ENCODE measurements at places on chromosomes 11 and 22.

DNA sequence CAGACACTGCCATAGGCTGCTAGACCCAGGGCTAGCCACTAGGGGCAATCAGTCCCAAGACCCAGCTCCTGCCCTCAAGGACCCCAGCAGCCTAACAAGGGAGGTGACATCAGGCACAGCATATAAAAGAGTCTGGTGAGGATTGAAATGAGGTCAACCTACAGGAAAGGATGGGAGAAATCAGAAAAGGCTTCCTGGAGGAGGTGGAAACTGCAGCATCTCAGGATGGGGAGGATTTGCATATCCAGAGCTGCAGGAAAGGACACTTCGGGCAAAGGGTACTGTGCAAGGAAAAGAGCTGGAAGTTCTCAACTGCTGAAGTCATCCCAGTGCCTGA is 2.9 kb upstream of the ARFGAP2 start:
- DNase-seq, result no peak

GRCh38 chr11:134223121-134223520 is 646 bp downstream of the NCAPD3 start:
- no peak for DNase-seq

GRCh38 chr11:6402061-6402470 is 11.8 kb downstream of the SMPD1 start:
- no peak for DNase-seq

- DNase-seq, result no peak
These were observed 17.1 kb upstream of the CSRP3 start for GRCh38 chr11:19218786-19219460.

GRCh38 chr11:69647390-69647748 is 6.4 kb downstream of the CCND1 start:
- no peak for DNase-seq

DNA sequence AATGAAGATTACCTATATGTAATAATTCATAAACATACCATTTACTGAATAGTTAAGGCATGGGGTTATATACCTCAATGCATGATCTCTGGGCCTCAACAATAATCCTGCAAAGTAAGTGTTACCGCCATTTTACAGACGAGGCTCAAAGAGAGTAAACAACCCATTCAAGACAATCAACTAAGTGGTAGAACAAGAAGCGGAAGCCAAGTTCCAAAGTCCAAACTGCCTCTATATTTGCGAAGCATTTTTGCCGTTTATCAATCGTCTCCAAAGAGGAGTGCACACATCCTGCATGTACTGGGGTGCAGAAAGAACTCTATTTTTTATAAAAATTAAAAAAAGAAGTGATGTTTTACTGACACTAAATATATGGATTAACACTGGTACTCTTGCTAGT is 27.5 kb upstream of the P4HA3 start:
- no peak for DNase-seq

DNA sequence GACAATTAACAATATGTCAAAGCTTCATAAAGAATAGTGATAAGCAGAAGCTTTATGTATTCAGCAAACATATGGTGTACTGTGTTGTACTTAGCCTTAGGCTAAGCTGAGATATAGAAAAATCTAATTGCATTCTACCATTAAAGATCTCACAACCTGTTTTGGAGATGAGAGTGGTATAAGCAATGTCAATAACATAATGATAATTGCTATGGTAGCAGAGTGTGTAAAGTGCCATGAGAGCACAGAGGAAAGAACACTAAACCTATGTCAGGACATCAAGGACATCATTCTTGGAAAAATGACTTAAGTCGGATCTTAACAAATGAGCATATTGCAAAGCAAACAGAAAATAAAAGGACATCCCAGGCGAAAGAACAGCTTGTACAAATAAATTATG is 28.6 kb upstream of the ANGPTL5 start:
- no peak for DNase-seq

GRCh38 chr11:64834723-64835615 is 9.5 kb downstream of the CDC42BPG start:
- no peak for DNase-seq

DNA sequence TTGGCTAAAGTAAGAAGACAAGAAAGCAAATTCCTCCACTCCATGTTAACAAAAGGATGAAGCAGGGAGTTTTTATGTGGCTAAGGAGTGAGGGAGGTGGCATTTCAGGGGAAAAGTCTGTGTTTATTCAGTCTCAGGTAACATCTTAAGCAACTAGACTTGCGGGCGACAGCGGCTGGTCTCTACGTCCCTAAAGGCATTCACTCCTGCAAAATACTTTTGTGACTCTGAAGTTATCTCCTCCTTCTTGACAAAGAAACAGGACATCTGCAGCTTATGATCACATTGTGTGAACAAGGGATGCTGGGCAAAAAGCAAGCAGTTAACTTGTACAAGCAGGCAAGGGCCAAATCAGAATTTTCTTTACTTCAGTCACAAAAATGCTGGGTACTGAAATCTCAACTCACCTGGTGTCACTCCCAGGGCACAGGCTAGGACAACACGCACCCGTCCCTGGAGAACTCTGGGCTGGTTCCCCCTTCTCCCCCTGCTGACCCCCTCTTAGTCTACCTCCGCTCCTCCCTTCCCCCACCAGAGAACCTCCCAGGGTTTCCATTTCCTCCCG is 38.3 kb downstream of the IGLL5 start:
- DNase-seq, result no peak

GRCh38 chr22:18110954-18111758 is 547 bp downstream of the TUBA8 start:
- DNase-seq, result no peak

DNA sequence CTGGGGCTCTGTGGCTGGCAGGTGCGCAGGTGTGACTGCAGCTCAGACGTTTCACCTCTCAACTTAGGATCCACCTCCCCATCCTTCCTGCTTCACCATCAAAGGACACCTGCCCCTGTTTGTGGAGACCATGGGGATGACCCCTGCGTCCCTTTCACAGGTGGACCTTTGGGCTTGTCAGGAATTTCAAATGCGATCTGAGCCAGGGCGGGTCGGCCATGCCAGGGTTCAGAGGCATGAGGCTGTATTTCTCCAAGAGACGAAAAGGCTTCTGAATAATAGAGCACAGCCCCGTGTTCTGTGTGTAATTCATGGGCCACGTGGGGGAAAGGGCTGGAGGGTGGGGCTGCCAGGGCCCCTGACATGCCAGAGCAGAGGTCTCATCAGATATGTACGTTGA is 668.0 kb downstream of the BRD1 start:
- no peak for DNase-seq
